Stimulated activated CD4-positive, alpha-beta T cell treated with anti-CD3 and anti-CD28 coated beads, Interleukin-1b, Interleukin-23, amount 100 ng/mL, for 4 hours (primary cell): ENCODE measurements at places on chromosomes 13 and 19.
A peak's percentile ranks its signal among the peaks of the same experiment; 100 is the strongest.

DNA sequence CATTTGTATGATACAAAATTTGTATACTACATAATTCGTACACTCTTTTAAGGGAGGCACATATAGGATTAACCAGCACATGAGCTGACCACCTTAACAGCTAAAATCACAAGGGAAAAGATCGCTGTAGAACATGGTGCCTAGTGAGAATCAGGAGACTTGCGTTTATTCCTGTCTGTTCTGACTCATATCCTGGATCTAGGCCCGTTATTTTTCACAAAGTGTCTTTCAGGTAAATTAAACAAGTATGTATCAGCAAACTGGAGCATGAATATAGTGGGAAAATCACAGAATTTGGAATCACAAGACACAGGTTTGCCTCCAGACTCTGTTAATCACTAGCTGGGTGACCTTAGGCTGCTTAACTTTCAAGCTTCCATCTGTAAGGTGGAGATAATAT lies 47.5 kb upstream of the ESD start:
- no peak for DNase-seq

- no peak for DNase-seq
Measured at GRCh38 chr19:941292-942132, 15.7 kb downstream of the ARID3A start.

DNA sequence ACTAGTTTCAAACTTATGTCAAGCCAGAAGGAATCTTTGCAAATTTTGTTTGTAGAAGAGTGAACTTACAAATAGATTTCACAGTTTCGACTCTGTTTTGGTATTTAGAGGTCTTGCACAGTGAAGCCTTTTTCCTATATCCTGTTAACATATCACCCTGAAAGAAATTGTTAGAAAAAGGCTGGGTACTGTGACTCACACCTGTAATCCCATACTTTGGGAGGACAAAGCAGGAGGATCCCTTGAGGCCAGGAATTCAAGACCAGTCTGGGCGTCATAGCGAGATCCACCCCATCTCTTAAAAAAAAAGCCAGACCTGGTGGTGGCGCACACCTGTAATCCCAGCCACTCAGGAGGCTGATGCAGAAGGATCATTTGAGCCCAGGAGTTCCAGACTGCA lies 224.0 kb downstream of the GGACT start:
- DNase-seq, result no peak

DNA sequence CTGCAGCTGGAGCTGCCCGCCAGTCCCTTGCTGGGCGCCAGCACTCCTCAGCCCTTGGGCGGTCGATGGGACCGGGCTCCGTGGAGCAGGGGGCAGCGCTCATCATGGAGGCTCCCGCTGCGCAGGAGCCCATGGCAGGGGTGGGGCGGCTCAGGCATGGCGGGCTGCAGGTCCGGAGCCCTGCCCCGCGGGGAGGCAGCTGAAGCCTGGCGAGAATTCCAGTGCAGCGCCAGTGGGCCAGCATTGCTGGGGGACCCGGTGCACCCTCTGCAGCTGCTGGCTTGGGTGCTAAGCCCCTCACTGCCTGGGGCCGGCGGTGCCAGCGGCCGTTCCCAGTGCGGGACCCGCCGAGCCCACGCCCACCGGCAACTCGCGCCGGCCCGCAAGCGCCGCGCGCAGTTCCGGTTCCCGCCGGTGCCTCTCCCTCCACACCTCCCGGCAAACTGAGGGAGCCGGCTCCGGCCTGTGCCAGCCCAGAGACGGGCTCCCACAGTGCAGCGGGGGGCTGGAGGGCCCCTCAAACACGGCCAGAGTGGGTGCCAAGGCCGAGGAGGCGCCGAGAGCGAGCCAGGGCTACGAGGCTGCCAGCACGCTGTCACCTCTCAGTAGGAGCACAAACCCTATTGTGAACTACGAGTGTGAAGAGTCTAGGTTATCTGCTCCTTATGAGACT lies 687.1 kb downstream of the PCDH17 start:
- DNase-seq, result no peak

DNA sequence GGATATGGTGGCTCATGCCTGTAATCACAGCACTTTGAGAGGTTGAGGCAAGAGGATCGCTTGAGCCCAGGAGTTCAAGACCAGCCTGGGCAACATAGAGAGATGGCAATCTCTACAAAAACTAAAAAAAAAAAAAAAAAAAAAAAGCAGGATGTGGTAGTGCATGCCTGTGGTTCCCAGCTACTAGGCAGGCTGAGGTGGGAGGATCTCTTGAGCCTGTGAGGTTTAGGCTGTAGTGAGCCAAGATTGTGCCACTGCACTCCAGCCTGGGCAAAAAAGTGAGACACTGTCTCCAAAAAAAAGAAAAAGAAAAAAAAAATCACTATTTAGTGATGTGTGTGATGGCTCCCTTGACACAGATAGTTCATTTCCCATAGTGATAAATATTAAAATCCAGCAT lies 365.0 kb upstream of the NBEA start:
- no peak for DNase-seq

DNA sequence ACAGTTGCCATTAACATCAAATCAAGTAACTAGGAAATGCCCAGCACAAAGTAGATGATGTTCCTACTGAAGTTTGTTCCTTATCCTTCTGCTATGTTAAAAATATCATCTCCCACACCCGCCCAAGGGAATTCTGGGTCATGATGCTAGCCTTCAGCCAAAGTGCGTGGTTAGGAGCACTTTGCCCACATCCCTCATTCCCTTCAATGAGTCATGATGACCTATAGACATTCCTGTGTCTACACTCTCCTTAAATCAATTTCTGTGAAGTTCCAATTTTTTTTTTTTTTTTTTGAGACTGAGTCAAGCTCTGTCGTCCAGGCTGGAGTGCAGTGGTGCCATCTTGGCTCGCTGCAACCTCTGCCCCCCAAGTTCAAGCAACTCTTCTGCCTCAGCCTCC lies 17.0 kb downstream of the RXFP2 start:
- no peak for DNase-seq

GRCh38 chr13:53782488-53782961 lies 753.9 kb downstream of the OLFM4 start:
- DNase-seq, result no peak

- no peak for DNase-seq
Measured at GRCh38 chr13:78601874-78602560, 1.3 kb downstream of the POU4F1 start.

DNA sequence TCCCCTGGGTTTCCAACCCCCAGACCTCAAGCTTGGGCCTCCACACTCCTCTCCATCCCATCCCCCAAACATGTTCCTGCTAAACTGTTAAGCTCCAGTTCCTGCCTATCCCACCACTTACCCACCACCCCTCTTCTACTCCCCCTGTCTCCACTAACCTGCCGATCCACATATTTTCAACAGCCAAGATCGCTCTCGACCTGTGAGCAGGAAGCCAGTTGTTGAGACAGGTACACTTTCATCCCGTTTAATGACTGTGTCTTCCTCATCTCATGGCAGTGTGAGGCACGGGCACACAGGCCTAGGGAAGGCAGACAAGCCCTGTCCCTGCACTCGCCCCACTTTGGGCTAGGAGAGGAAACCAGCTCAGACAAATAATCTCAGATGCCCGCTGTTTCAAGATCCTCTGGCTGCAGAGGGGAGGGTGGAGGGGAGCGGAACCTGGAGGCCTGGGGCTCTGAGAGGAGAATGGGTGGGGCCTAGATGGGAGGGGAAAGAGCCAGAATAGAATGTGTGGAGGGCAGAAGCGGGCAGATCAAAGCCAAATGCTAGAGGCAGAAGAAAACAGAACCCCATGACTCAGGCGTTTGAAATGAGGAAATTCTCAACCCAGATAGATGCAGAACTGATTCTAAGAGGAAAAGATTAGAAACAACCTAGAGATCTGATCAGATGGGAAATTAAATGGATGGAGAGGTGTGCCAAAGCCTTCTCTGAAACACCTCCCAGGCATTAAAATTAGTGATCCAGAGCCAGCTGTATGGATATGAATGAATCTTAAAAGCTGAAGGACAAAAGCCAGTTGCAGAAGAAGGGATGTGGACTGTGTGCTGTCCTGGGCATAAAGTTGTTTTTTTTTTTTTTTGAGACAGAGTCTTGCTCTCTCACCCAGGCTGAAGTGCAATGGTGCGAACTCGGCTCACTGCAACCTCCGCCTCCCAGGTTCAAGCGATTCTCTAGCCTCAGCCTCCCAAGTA lies 16.9 kb upstream of the CYP2S1 start:
- DNase-seq, result peak; percentile 17

DNA sequence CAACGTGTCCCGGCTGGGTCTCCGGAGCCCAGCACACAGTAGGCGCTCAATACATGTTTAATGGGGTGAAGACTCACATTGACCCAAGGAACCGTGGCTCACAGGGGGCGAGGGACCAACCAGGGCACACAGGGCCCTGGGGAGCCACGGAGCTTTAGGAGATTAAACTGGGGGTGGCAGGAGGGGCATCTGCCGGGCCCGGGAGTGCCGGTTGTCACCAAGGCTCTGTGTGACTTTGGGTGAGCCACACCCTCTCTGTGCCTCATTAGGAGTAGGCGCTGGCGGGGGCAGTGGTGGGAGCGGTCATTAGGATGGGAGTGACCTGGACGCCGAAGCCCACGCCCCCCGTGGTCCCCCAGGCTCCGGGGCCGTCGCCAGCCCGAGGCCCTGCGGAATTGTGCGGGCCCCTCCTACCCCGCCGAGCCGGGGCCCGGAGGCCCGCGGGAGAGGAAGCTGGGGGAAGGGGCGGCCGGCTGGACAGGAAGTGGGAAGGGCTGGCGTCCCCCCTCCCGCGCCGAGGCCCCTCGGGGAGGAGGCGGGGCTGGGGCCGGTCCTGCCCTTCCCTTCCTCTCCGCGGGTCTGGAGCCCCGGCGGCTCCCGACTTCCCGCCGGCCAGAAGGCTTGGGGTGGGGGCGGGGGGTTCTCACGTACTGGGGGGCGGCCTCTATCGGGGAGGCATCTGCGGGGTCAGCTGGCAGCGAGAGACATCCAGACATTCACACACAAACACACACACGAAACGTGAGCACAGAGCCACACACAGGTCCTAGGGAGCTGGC lies 1.8 kb upstream of the SSBP4 start:
- no peak for DNase-seq

DNA sequence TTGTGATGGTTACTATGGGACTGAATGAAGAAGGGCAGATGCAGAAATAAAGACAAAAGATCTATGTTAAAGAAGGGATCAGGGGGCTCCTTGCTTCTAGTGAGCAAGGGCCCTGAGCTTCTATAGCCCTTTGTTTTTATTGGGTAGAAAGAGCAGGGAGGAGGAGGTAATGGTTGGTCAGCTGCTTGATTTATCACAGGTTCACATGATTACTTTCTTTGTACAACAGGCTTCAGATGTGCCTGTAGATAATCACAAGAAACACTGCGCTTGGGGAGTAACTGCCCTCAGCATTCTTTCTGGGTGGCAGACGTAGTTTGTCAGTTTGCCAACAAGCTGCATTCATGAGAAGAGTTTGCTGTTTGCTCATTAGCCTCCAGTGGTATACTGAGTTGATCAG lies 4.8 kb upstream of the ZNF439 start:
- no peak for DNase-seq

DNA sequence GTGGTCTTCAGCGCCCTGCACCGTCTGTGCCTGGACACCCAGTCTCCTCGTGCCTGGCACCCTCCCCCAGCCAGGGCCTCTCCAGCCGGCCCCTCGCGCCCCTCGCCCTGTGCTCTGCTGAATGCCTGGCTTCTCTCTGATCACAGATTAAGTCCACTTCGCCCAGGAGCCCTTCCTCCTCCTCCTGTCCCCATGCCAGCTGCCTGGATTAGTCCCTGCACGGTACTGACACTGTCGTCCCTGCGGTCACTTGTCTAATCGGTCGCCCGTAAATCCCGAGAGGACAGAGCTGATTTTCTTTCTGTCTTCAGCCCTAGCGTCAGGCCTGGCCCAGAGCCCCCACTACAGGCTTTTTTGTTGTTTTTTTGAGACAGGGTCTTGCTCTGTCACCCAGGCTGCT lies 6.6 kb downstream of the THOP1 start:
- no peak for DNase-seq

DNA sequence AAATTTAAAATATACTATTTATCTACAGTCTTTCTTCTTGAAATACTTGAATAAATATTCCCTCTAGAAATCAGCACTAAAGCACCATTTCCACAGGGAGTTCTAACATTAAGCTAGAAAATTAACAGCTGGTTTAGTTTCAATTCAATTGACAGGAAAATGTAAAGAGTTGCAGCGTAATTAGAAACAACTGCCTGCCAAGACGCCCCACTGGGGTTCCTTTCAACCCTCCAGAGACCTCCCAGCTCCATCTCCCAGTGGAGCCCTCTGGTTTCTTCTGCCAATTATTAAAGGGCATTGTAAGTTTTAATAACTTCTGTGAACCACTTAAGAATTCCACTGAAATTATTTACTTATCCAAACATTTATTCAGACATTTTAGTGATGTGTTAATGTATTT lies 4.2 kb downstream of the GJA3 start:
- no peak for DNase-seq

GRCh38 chr13:80035096-80035495 lies 305.8 kb downstream of the SPRY2 start:
- no peak for DNase-seq

DNA sequence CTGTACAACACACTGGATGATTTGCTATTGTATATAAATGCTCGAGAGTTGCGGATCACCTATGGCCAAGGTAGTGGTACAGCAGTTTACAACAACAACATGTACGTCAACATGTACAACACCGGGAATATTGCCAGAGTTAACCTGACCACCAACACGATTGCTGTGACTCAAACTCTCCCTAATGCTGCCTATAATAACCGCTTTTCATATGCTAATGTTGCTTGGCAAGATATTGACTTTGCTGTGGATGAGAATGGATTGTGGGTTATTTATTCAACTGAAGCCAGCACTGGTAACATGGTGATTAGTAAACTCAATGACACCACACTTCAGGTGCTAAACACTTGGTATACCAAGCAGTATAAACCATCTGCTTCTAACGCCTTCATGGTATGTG lies 21.5 kb downstream of the OLFM4 start:
- DNase-seq, result no peak

DNA sequence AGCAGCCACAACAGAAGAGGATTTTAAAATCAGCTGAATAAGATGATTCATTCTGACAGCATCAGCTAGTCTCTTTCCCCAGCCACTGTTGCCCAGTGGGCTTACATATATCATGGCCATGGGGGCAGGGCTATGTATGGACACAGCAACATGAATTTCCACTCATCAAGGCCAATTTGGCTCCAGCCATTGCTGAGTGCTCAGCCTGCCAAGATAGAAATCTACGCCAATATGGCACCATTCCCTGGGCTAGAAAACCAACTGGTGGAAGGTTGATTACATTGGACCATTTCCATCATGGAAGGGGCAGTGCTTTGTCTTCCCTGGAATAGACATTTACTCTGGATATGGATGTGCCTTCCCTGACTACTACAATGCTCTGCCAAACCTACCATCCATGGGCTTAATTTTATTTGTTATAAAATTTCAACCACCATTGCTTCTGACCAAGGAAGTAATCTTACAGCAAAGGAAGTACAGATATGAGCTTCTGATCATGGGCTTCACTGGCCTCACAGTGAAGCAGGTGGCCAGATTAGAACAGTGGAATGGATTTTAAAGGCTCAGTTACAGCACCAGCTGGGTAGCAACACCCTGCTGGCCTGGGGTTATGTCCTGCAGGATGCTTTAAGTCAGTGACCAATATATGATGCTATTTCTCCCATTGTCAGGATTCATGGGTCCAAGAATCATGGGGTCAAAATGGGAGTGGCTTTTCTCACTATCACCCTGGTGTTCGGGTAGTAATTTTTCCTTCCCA lies 9.8 kb upstream of the ALOX5AP start:
- DNase-seq, result no peak
